ENCODE measurements at places on chromosomes 5 and 9.
A peak's percentile ranks its signal among the peaks of the same experiment; 100 is the strongest.

DNA sequence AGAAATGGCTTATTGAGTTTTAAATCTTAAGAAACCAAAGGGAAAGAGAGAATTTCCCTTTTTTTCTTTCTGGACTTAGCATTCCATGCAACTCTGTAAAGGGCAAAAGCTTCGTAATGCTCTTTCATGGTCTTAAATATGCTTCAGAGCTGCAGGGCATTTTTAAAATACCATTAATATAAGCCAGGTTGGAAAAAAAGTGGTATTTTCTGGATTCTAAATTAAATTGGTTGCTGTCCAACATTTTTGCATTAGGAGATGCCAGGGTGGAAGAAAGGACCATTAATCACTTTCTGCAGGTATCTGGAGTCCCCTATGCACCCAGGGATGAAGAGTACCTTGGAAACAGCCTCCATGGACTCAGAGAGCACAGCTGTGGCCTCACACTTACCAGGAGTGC, 215.1 kb upstream of the DAPK1 start:
- DNase-seq, result no peak

GRCh38 chr9:116700279-116700678, 13.2 kb downstream of the TRIM32 start:
- no peak for DNase-seq

- DNase-seq, result no peak
Observed at GRCh38 chr9:28389411-28389810, 816.1 kb upstream of the C9orf72 start.

GRCh38 chr5:132496191-132496630, 5.6 kb upstream of the IRF1 start:
- peak; percentile 84 for DNase-seq

DNA sequence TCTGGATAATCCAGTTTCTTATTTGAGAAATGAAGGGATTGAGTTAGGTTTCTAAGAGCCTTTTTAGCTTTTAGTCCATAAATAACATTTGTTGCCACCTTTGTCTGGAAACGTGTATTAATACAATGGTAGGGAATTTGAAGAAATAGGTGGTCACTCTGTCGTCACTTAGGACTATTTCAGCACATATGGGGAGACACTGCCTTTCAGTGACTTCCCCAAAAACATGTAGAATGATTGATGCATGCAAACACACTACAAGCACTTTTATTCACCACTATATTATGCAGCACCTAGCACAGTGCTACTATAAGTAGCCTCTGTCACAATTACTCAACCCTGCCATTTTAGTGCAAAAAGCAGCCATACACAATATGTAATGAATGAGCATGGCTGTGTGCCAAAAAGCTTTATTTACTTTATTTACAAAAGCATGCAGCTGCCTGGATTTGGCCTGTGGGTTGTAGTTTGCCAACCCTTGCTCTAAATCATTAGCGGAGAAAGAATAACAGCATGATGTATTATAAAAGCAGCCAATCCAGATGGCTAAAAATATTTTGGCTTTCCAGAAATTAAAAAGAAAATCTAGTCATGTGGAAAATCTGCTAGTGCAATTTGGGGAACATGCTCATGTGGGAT, 154.2 kb upstream of the HMHB1 start:
- no peak for DNase-seq

GRCh38 chr9:129602598-129603415, 18.1 kb downstream of the C9orf50 start:
- no peak for DNase-seq

GRCh38 chr5:67123819-67124218, 72.8 kb downstream of the CD180 start:
- no peak for DNase-seq

- DNase-seq, result peak; percentile 65
Observed at GRCh38 chr5:173781432-173781815, 106.7 kb upstream of the CPEB4 start.

- DNase-seq, result no peak
Observed at GRCh38 chr5:62791059-62791458, 212.4 kb downstream of the LRRC70 start.

DNA sequence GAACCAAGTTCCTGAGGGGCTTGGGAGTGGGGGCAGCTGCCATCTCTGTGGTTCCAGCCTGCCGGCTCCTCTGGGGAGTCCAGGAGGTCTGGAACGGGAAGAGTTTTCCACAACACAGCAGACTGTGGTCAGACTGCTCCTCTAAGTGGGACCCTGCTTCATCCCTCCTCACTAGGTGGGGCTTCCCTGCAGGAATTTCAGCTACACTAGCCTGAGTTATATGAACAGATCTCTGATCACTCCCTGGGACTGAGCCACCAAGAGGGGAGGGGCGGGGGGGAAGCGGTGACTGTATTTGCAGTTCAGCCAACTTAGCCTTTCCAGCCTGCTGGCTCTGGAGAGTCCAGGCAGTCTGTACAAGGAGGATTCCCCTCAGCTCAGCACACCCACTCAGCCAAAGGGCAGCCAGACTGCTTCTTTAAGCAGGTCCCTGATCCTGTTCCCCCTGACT, 19.4 kb downstream of the DTWD2 start:
- DNase-seq, result peak; percentile 3

DNA sequence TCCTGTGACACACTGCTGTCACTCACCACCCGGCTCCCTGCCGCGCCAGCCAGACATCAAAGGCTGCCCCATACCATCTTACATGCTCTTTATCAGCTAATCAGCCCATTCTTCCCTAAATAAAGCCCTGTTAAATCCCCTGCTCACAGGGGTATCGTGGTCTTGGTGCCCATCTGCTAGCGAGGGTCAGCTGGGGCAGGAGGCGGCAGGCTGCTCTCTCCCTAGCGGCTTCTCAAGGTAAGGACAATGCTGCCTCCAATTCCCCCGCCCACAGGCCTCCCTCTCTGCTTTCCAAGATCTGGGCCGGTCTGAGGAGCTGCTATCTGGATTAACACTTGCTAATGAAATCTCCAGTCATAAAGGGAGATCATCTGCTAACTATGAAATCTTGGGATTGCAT, 26.8 kb downstream of the BARHL1 start:
- no peak for DNase-seq

DNA sequence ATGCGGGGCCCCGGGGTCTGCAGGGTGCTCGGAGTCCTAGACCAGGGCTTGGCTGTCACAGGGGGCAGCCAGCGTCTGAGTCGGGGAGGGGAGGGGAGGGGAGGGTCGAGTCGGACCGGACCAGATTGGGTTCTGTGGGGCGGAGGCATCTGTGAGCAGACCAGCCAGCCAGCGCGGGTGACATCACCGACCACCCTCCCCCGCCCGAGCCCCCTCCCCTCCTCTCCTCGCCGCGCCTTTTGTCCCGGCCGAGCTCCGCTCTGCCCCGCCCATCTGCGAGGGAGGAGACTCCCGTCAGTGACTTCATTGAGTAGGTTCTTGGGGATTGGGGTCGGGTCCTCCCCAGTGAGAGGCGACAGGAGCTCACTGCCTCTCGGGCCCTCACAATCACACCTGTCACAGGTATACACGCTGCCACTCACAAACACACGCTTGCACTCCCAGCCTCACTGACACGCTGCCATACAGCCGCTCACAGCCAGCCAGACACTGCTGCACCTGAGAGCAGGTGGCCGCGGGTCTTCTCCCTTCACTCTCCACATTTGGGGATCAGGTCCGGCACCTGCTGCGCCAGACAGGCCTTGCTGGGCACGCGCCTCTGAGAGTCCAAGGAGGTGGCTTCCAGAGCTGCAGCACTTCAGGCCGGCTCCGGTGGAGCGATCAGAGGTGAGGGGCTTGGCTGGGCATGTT, 546 bp downstream of the DNAJB5 start:
- no peak for DNase-seq

GRCh38 chr5:42242881-42243485, 180.3 kb upstream of the GHR start:
- no peak for DNase-seq

DNA sequence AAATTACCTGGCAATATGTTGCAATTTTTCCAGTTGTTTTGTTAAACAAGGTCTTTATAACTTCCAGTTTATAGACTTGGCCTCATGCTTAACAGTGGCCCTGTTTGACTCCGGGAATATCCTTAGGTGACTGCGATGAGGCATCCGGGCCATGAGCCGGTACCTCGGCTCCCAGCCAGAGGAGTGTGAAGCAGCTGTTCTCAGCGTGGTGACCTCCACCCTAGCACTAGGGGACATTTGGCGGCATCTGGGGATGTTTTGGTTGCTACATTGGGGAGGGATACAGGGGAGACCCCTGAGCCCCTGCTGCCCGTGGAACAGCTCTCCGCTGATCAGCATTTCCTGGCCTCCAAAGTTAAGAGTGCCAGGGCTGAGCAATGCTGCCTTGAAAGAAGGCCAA, 533.4 kb downstream of the IRX1 start:
- DNase-seq, result no peak

GRCh38 chr9:81145331-81145963, 543.9 kb downstream of the TLE1 start:
- no peak for DNase-seq
